ENCODE measurements at places on chromosomes 3 and 15.

- H3K27ac ChIP-seq: no peak overlapping the region
- H3K27me3 ChIP-seq: peaks cover 21% of the 10 kb centered on the region
- DNase-seq: no peak
- H3K4me3 ChIP-seq: no peak overlapping the region
Measured at GRCh38 chr15:62940093-62940754, 102.3 kb upstream of the TPM1 start.

GRCh38 chr3:174408310-174408709 is 450.8 kb upstream of the NAALADL2 start:
- H3K4me3 ChIP-seq: no peak overlapping the region
- H3K4me1 ChIP-seq: no peaks in the 10 kb centered on the region
- DNase-seq: no peak
- H3K27me3 ChIP-seq: no peaks in the 10 kb centered on the region
- H3K27ac ChIP-seq: no peak overlapping the region
- H3K36me3 ChIP-seq: no peaks in the 10 kb centered on the region

- no peak for DNase-seq
- no peak overlapping the region for H3K27ac ChIP-seq
- no peaks in the 10 kb centered on the region for H3K27me3 ChIP-seq
- H3K4me1 ChIP-seq: no peaks in the 10 kb centered on the region
- H3K4me3 ChIP-seq: no peak overlapping the region
- H3K36me3 ChIP-seq: no peaks in the 10 kb centered on the region
Measured at GRCh38 chr15:80873366-80873952, 94.3 kb downstream of the CEMIP start.

DNA sequence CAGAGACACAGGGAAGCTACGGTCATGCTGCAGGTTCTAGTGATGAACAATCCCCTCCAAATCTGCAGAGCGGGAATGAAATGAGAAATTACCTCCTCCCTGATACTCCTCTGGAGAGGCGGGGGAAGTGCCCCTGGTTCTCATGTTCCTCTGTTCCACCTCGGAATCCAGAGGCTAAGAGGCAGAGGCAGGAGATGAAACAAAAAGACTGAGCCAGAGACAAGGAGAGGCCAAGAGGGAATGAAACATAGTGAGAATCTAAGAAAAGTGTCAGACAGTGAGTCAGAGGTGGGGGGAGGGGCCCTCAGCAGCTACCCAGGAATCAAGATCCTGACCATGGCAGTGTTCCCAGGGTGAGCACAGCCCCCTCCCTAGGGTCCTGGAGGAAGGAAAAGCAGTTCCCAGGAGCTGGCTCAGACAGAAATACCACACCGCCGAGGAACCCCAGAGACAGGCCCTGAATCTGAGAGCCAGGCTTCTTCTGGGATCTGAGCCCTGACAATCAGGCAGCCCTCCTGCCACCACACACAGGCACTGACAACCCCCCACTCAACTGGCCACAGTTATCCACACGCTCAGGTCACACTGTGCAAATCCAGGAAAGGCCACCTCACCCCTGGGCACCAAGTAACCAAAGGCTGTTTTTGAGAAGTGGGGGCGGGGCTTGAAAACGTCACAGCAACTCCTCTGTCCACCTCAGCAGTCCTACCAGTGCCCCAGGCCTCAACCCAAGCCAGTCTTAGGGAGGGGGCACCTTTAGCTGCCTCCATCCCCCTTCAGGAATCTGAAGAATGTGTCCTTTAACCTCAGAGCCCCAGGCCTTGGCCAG is 2.4 kb downstream of the CSRNP1 start:
- H3K36me3 ChIP-seq: peaks cover 64% of the 10 kb centered on the region
- peak; percentile 78 for DNase-seq
- H3K4me3 ChIP-seq: peak overlapping the region; percentile 98
- peak overlapping the region; percentile 96 for H3K27ac ChIP-seq

DNA sequence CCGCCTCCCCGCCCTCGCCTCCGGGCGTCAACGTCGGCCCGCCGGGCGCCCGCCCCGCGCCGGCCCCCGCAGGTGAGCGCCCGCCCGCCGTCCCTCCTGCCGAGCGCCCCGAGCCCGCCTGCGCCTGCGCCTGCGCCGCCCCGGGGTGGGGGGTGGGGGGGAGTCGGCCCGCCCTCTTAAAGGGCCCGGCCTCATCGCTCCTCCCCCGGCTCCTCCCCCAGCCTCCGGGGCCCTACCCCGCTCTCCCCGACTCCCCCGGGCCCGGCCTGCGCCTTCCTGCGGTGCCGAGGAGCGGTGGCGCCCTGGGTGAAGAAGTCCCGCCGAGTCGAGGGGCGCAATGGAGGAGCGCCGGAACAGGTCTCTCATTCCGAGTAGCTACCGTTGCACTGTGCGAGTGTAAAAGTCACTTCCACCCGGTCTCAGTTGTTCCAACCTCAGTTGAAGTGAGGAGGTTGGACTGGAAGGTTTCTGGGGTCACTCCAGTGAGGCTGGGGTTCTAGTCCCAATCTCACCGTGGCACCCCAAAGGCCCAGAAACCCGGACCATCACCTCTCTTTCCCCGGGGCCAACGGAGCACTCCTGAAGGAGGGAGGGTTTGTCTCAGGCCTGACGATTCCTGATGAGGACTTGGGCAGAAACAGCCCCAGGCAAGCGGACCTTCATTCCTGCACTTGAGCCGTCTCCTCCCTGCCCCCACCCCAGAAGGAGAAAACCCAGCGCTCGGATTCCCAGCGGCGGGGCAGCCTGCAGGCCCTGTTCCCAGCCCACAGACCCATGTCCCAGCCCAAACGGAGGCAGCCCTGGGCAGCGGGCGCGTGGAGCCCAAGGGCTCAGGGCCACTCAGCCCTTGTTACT is 1.5 kb upstream of the TNK2 start:
- H3K4me3 ChIP-seq: peak overlapping the region; percentile 66
- peaks cover 46% of the 10 kb centered on the region for H3K4me1 ChIP-seq
- H3K36me3 ChIP-seq: peaks cover 2% of the 10 kb centered on the region
- DNase-seq: peak; percentile 89
- H3K27ac ChIP-seq: no peak overlapping the region

- no peaks in the 10 kb centered on the region for H3K36me3 ChIP-seq
- peak overlapping the region; percentile 88 for H3K4me3 ChIP-seq
- peaks cover 52% of the 10 kb centered on the region for H3K4me1 ChIP-seq
- H3K27me3 ChIP-seq: peaks cover 12% of the 10 kb centered on the region
- no peak overlapping the region for H3K27ac ChIP-seq
Measured at GRCh38 chr3:49803465-49804140, 542 bp downstream of the INKA1 start.

DNA sequence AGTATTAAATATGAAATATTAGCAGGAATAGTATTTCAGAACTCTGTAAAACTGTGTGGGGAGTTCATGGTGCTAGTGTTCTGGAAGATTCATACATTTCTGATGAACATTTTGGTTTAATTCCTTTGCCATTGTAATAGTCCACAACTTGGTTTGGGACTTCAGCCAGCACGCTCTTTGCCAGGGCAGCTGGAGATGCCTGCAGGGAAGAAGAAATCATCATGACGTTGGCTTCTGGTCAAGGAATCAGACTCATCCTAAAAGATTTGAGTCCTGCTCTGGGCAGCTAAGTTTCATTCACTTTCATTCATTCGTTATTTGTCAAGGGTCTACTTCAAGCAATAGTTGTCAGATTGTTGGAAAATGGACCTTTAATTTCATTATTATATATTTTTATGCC is 32.4 kb upstream of the MRPL3 start:
- no peak for DNase-seq
- H3K4me1 ChIP-seq: no peaks in the 10 kb centered on the region
- no peak overlapping the region for H3K27ac ChIP-seq
- peaks cover 14% of the 10 kb centered on the region for H3K27me3 ChIP-seq

DNA sequence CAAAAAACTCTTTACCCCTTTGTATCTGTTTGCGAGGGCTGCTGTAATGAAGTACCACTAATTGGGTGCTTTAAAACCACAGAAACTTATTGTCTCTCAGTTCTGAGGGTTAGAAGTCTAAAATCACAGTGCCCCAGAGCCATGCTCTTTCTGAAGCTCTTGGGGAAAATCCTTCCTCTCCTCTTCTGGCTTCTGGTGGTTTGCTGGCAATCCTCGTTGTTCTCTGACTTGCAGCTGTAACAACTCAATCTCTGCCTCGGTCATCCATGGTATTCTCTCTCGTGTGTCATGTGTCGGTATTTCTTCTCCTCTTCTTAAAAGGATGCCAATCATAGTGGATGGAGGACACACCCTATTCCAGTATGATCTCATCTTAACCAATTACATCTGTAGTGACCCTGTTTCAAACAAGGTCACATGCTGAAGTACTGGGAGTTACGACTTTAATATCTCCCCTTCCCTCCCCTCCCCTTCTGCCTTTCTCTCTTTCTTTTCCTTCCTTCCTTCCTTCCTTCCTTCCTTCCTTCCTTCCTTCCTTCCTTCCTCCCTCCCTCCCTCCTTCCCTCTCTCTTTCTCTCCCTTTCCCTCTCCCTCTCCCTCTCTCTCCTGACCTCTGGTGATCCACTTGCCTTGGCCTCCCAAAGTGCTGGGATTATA is 6.5 kb upstream of the ARL8B start:
- no peaks in the 10 kb centered on the region for H3K27me3 ChIP-seq
- DNase-seq: no peak
- peaks cover 11% of the 10 kb centered on the region for H3K4me1 ChIP-seq
- H3K4me3 ChIP-seq: no peak overlapping the region
- H3K36me3 ChIP-seq: no peaks in the 10 kb centered on the region

DNA sequence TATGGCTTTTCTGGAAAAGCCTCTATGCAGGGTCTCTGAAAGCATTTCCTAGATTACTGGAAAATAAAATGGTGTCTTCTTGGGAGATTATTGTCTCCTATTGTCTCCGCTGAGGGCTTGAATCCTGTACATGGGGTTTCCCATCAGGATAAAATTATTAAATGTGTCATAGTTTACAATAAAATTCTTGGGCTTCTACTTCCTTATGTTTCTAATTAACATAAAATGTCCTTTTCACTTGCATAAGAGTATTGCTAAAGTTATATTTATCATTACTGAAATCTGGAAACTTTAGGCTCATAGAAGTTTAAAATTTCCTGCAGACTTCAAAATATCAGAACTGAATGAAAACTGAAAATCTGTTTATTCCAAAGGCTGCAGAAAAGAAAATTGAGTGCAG is 595.5 kb upstream of the AGTR1 start:
- H3K4me3 ChIP-seq: no peak overlapping the region
- DNase-seq: no peak
- no peaks in the 10 kb centered on the region for H3K4me1 ChIP-seq

DNA sequence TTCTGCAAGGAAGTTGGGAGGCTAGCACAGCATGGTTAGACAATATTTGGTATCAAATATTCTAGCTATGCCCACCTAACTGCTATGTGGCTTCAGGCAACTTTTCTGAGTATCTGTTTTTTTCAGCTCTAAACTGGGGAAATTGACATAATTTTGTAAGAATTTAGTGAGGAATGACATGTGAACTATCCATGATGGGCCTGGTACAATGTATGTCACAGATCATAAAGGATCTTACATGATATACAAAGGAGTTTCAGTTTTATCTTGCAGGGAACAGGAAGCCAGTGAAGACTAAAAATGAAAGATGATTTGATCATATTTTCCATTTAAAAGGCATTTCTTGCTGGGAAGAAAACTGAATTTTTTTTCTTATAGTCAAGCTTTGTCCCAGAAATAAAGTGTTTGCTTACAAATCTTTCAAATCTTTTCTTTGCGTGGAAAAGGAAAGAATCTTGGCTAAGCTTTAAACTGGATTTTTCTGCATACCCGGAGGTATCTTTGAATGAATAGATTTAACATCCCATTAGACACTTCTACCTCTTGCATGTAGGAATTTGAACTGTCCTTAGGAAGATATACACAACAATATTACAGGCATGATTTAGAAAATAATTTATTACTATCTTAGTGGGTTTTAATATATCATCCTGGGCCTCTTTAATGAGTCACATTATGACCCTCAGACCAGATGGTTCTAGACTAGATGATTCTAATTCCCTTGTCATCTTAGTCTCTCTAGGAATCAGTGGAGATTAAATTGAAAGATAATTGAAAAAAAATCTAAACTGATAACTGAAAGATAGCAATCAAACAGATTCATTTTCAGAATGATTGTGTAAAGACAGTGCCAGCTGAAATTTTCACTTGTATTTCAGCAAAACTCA is 436.0 kb upstream of the THBS1 start:
- peak overlapping the region; percentile 44 for H3K4me3 ChIP-seq
- no peaks in the 10 kb centered on the region for H3K36me3 ChIP-seq
- peaks cover 38% of the 10 kb centered on the region for H3K4me1 ChIP-seq
- DNase-seq: no peak
- H3K27me3 ChIP-seq: peaks cover 3% of the 10 kb centered on the region

DNA sequence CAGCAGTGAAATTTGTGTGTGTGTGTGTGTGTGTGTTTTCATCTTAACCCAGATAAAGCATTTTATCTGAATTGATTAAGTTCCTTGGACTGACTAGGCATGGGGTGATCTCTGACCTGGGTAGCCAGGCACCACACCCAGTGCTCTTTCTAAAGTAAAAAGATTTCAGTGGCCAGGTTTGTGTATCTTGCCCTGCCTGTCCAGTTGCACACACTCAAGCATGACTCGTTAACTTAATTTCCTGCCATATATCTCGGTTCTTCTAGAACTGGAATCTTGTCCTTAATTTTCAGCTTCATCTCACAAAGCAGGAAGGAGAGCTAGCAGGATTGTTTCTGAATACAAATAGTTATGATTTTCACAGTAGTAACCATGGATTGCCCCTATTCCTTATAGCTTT is 17.0 kb downstream of the TM4SF18 start:
- H3K27me3 ChIP-seq: peaks cover 10% of the 10 kb centered on the region
- H3K27ac ChIP-seq: no peak overlapping the region
- no peaks in the 10 kb centered on the region for H3K36me3 ChIP-seq
- no peak overlapping the region for H3K4me3 ChIP-seq
- H3K4me1 ChIP-seq: no peaks in the 10 kb centered on the region
- DNase-seq: no peak

GRCh38 chr3:37712421-37712820 is 149.3 kb upstream of the CTDSPL start:
- H3K4me3 ChIP-seq: no peak overlapping the region
- no peaks in the 10 kb centered on the region for H3K36me3 ChIP-seq
- H3K4me1 ChIP-seq: no peaks in the 10 kb centered on the region
- no peak overlapping the region for H3K27ac ChIP-seq

GRCh38 chr3:128416578-128417211 is 50.0 kb downstream of the DNAJB8 start:
- no peaks in the 10 kb centered on the region for H3K27me3 ChIP-seq
- DNase-seq: no peak
- H3K4me1 ChIP-seq: no peaks in the 10 kb centered on the region
- no peaks in the 10 kb centered on the region for H3K36me3 ChIP-seq
- no peak overlapping the region for H3K27ac ChIP-seq

GRCh38 chr15:78084449-78084750 is 6.9 kb upstream of the TBC1D2B start:
- peak overlapping the region; percentile 8 for H3K27ac ChIP-seq
- no peak overlapping the region for H3K4me3 ChIP-seq
- no peaks in the 10 kb centered on the region for H3K27me3 ChIP-seq
- H3K36me3 ChIP-seq: no peaks in the 10 kb centered on the region
- DNase-seq: no peak

- no peaks in the 10 kb centered on the region for H3K4me1 ChIP-seq
- no peak overlapping the region for H3K27ac ChIP-seq
- no peak overlapping the region for H3K4me3 ChIP-seq
- no peak for DNase-seq
- no peaks in the 10 kb centered on the region for H3K27me3 ChIP-seq
- peaks cover 10% of the 10 kb centered on the region for H3K36me3 ChIP-seq
Measured at GRCh38 chr3:81621277-81621676, 140.2 kb downstream of the GBE1 start.

Measured in activated naive CD8-positive, alpha-beta T cell treated with anti-CD3 and anti-CD28 coated beads, Interleukin-2, amount 50 U/mL, for 24 hours (primary cell).